ENCODE measurements at places on chromosomes 12 and 14.

- DNase-seq = no peak
Measured at GRCh38 chr12:89448951-89449371, 75.6 kb downstream of the GALNT4 start.

GRCh38 chr12:11510671-11511070, 115.3 kb upstream of the PRB2 start:
- no peak for DNase-seq

DNA sequence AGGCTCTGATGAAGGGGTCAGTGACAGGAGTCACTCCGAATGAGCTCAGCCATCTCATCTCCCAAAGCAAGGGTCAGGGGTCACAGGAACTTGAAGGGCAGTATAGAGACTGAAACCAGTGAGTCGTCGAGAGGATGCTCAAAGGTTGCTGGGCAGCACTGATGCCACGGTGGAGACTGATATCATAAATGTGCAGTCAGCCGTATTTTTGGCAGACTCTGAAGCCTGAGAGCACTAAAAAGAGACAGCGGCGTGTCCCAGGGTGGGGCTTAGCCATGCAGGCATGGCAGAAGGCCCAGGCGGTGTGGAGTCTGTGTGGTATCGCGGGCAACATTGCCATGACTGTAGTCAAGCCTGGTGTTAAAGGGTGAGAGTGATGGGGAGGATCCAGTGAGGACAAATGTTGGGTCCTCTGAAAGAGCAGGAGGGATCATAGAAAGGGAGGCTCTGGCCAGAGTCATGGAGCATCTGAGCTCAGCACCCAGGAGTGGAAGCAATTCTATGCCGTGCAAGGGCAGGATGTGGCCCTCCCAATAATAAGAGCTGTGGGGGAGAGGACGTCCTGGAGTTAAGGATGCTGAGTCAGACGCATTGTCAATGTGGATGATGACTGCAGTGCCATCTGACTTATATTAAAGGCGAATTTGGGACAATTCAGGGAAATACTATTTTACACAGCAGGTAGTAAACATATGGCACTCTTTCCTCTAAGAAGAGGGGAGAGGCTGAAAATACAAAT, 241.2 kb upstream of the FKBP4 start:
- no peak for DNase-seq

- no peak for DNase-seq
Measured at GRCh38 chr12:15052691-15053090, 79.8 kb downstream of the PDE6H start.

GRCh38 chr14:24629521-24629920, 4.5 kb downstream of the GZMB start:
- DNase-seq = no peak

DNA sequence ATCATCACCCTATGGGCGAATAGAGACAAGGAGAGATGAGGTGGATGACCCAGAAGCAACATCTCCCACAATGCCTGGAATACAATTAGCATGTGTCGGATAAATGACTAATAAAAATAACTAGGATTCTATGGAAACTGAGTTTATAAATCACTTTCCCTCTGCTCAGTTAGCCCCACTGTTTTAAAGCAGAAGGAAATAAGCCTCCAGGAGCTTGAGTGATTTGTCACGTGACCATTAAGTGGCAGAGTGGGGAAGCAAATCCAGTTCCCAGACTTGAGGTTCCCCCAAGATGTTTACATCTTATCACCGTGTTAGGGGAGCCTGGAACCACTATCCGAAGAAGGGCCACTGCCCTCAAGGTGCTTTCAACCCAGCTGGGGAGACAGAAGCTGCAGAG, 136.5 kb upstream of the CCND2 start:
- no peak for DNase-seq

DNA sequence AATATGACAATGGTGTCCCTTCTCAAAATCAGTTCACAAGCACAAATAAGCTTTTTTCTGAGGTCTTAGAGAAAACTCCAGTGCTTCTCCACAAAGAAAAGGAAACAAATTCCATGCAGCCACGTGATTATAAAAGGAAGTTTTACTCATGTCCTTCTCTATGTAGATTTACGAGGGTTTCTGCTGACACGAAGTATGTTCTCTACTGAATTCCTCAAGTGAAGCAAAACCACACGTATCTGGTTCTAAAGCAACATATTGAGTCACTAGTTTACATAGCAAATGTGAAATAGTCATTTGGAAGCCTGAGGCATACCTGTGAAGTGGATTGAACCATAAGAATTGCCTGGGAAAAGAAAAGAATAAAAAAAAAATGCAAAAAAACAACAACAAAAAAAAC, 31.9 kb downstream of the BMP4 start:
- DNase-seq = no peak

- no peak for DNase-seq
Measured at GRCh38 chr14:75310295-75311111, 31.9 kb downstream of the FOS start.

DNA sequence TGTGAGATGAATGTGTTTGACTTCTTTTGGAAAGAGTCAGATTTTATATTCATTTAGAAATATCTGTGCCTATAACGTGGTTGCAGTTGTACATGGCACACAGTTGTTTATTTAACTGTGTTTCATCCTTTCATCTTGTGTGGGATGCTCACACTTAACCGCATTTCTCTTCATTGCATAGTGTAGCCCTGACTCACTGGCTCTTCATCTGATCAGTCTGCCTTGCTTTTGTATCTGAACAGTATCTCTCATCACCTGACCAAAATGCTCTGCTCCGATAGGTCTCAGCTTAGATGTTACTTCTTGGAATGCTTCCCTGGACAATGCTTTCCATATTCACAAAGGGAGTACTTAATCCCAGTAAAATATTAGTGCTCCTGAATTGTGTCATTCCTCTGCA, 83.4 kb downstream of the PDE3A start:
- no peak for DNase-seq

- DNase-seq = no peak
Measured at GRCh38 chr14:46344327-46344937, 307.1 kb downstream of the RPL10L start.

GRCh38 chr12:62784576-62784975, 150.4 kb downstream of the PPM1H start:
- DNase-seq = no peak

- no peak for DNase-seq
Measured at GRCh38 chr12:108495054-108495453, 20.0 kb upstream of the FICD start.

- no peak for DNase-seq
Measured at GRCh38 chr12:75662511-75663159, 151.2 kb upstream of the KRR1 start.
